Glomerular endothelial cell (primary cell): ENCODE measurements at places on chromosomes 2 and 18. TPM values are rescaled to one million over a fixed set of nuclear protein-coding genes. Genes with fewer than 3 reads are reported as not detected.

CYS1 gene
- total RNA-seq, result 0.12 and 1.1 TPM in 2 replicates

BCL2 gene
- 2.2 and 6.0 TPM in 2 replicates for total RNA-seq

DNA sequence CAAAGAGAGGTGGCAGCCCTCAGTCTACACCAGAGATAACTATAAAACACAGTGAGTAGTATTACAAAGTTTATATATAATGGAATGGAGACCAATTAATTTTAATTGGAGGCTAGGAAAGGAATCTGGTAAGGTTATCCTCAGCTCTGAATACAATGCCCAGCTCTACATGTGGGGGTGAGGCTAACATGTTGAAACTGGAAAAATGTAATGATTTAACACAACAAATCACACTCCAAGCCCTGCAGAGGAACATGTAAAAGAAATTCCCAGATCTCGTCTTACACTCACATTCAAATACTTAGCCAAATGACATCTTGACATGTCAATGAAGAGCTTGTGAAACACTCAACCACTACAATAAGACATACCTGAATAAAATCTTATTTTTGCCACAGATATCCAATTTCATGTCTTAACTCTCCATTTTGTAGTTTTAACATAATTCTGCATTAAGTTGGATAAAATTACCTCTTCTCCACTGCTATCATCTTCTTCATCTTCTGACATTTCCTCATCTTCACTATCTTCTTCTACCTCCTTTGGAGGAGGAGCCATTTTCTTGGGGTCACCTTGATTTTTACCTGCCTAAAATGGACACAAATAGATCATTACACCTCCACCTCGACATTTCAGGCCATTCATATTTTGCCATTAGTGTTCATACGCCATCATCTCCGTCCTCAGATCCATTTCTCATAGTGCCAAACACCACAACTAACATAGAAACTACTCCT is 1.4 kb downstream of the NCL start:
- no peak for DNase-seq

DYNAP gene
- not detected in 2 replicates for total RNA-seq

- DNase-seq, result no peak
Observed at GRCh38 chr2:151171186-151171585, 90.5 kb downstream of the RBM43 start.

- DNase-seq, result no peak
Observed at GRCh38 chr2:236571145-236571544, 1.5 kb downstream of the ACKR3 start.

LTBP1 gene
- 63.4 and 79.6 TPM in 2 replicates for total RNA-seq

GRCh38 chr18:57915248-57915647 is 112.1 kb upstream of the ATP8B1 start:
- no peak for DNase-seq

TXNDC2 gene
- total RNA-seq, result not detected in 2 replicates

- DNase-seq, result no peak
Observed at GRCh38 chr2:45273412-45274249, 264.4 kb upstream of the SIX2 start.

GRCh38 chr2:181370126-181370525 is 87.1 kb upstream of the ITGA4 start:
- DNase-seq, result no peak

GRCh38 chr18:8711736-8712135 is 6.4 kb downstream of the MTCL1 start:
- DNase-seq, result no peak

DNA sequence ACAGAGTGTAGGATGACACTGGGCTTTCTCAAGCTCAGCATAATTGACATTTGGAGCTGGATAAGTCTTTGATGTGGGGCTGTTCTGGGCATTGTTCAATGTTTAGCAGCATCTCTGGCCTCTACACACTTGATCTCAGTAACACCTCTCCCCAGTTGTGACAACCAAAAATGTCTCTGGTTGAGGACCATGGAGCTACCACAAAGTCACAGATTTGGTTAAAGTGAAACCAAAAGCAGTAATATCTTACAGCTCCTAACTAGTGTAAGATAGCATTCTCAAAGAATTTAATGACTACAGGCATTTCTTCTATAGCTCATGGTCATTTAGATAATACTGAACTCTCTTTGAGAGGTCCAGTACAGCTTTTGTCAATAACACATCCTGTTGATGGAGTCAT is 23.4 kb upstream of the PAX3 start:
- no peak for DNase-seq

RGPD3 gene
- 0.05 and 0.29 TPM in 2 replicates for total RNA-seq

- DNase-seq, result no peak
Observed at GRCh38 chr18:59148192-59148591, 8.5 kb downstream of the SEC11C start.

VWA3B gene
- total RNA-seq, result not detected in 2 replicates

DNA sequence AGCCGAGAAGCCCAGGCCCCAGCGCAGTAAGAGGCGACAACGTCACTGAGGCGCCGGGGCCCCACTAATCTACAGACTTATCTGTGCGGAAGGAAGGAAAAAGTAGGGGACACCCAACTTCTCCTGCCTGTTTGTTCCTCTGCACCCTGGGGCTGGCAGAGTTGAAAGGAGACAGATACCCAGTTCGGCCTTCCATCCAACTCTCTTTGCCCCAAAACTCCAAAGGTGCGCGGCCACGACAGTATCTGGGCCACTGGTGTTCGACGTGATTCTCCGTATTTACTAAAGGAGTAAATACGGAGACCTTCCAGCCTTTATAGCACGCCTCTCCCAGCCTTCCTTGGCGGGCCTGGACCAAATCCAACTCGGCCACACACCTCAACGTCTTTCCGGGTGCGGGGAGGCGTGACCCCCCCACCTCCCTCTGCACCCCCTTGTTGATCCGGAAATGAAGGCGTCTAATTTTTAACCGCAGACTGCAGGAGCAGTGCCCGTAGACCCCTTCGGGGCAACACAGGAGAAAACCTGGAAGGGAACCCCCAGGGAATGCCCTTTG is 1.6 kb downstream of the SMAD7 start:
- DNase-seq, result no peak

GBX2 gene
- 2.2 and 5.3 TPM in 2 replicates for total RNA-seq

- peak; percentile 90 for DNase-seq
Observed at GRCh38 chr18:77071711-77072292, 60.8 kb downstream of the MBP start.

DNA sequence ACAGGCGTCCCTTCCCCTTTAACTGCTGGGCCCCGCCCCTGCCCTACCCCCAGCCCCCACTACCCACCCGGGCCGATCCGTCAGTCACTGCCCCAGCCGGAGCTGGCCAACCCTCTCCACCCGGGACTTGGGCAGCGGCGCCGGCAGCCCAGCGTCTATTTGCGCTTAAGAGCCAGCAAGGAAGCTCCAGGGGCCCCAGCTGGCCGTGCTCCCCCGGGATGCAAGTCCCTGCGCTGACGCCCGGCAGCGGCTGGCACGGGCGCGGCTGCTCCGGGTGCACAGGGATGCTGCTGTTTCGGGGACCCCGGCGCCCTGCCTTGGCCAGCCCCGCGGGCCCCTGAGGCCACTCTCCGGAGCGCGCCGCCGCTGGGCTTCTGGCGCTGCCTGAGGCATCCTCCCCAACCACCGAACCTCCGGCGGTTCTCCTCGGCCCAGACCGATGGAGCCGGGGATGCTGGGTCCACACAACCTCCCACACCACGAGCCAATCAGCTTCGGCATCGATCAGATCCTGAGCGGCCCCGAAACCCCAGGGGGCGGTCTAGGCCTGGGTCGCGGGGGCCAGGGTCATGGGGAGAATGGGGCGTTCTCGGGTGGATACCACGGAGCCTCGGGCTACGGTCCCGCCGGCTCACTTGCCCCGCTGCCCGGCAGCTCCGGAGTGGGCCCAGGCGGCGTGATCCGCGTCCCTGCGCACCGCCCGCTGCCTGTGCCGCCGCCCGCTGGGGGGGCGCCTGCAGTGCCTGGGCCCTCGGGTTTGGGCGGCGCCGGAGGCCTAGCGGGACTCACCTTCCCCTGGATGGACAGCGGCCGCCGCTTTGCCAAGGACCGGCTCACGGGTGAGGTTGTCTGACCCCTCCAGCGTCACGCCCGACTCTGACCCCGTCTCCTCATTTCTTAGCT is at the start of gene TLX2:
Gene TLX2, plus strand, starts transcription at position 83 of the 903 bp plus-strand sequence. Its CDS starts 357 bp downstream, at position 440.
- no peak for DNase-seq

EMILIN2 gene
- total RNA-seq, result 9.9 and 11.3 TPM in 2 replicates

GRCh38 chr18:45730832-45731575 is 7.0 kb downstream of the SLC14A1 start:
- DNase-seq, result no peak

MLPH gene
- total RNA-seq, result 22.0 and 27.2 TPM in 2 replicates

TTC27 gene
- 12.8 and 16.2 TPM in 2 replicates for total RNA-seq

- no peak for DNase-seq
Observed at GRCh38 chr2:99600981-99601651, 111.3 kb upstream of the REV1 start.

NEB gene
- total RNA-seq, result 0.44 and 1.5 TPM in 2 replicates

RGPD4 gene
- total RNA-seq, result not detected in 2 replicates

GRCh38 chr18:2964361-2965010 is 48.5 kb downstream of the LPIN2 start:
- DNase-seq, result no peak

- DNase-seq, result no peak
Observed at GRCh38 chr2:64383016-64383591, 70.9 kb upstream of the LGALSL start.

DNA sequence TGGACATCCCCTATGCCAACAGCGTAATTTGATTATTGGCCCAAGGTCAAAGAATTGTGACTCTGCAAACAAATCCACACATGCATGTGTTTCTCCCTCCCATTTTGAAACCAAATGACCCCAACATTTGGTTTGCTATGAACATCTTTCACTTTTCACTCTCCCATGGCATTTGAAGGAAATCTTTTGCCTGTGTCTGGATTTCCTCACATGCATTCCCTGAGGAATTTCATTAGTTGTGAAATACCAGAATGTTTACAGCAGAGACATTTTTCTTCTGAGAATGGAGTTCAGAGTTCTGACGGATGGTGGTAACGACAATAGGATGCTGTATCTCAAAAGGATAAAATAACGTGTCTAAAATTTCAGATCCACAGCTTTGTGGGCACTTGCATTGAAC is 60.3 kb upstream of the LMAN1 start:
- DNase-seq, result no peak

- DNase-seq, result no peak
Observed at GRCh38 chr2:206471524-206472062, 28.3 kb downstream of the ADAM23 start.

UGT1A3 gene
- total RNA-seq, result not detected in 2 replicates

- peak; percentile 67 for DNase-seq
Observed at GRCh38 chr2:25851740-25852503, 26.4 kb downstream of the ASXL2 start.

DNA sequence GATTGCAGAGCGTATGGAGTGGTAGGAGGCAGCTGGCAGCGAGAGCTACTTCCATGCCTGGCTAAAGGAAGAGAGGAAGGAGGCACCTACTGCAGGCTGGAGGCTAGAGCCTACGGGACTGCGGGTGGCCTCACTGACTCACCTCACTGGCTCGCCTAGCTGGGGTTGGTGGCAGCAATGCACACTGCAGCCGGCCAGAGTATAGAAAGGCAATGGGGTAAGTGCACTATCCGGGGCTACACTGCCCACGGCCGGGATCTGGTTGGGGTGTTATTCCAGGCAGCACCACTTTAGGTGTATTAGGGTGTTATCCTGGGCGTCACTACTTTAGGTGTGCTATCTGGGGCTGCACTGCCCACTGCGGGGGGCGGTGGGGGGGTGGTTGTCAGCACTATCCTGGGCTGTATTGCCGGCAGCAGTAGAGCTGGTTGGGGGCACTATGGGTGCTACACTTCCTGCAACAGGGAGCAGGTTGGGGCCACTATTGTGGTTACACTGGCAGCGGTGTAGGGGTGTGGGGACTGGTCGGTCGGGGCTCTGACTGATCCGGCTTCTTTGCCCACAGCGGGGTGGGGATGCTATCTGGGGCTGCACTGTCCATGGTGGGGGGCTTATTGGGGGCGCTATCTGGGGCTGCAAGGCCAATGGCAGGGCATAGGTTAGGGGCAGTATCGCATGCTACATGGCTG is 33.3 kb upstream of the ANKRD62 start:
- no peak for DNase-seq

SLC16A14 gene
- 1.1 and 3.1 TPM in 2 replicates for total RNA-seq

- DNase-seq, result no peak
Observed at GRCh38 chr2:26884486-26884885, 36.6 kb downstream of the DPYSL5 start.

SLC5A7 gene
- total RNA-seq, result not detected in 2 replicates

- no peak for DNase-seq
Observed at GRCh38 chr2:11387843-11388242, 43.4 kb upstream of the ROCK2 start.

DNA sequence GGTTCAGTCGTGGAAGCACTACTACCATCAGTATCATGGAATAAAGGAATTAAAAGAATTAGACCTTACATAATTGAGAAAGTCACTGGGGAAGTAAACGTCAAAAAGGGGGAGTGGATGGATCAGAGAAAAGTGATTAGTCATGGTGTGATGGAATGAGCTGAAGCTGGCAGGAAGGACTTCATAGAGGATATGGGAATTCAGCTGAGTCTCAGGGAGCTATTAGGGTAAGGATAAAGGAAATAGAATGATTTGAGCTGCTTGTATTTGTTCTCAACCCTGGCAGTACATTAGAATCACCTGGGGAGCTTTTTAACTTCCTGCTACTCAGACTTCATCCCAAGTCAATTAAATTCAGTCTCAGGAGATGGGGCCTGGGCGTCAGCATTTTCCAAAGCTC is 53.4 kb upstream of the SETBP1 start:
- DNase-seq, result no peak

DNA sequence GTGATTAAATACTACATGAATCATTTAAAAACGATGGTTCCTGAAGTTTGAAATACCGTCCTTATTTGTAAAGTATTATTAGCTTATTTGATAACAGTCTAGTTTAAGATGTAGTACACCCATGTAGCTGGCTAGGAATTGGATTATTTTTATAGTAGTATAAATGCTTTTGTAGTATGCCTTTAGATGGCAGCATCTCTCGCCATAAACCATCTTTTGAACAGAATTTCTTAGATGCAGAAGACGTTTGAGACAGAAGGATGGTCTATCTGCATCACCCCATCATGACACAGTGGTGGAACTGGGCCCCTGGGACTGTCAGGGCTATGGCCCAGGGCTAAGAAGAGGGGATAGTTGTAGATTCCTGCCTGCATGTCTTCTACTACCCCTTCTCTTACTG is 152.7 kb downstream of the WDSUB1 start:
- no peak for DNase-seq

DNA sequence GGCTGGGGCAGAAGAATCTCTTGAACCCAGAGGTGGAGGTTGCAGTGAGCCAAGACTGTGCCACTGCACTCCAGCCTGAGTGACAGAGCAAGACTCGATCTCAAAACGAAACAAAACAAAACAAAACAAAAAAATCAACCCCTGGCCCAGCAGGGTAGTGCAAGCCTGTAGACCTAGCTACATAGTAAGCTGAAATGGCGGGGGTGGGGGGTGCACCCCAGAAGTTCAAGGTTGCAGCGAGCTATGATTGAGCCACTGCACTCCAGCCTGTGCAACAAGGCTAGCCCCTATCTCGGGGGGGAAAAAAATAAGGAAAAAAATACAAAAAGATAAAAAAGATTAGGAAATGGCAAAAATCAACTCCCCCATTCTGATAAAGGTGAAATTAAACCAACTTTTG is 6.4 kb downstream of the ATL2 start:
- no peak for DNase-seq

ZNF396 gene
- 0.23 and 0.53 TPM in 2 replicates for total RNA-seq

KCNJ3 gene
- not detected in 2 replicates for total RNA-seq

CASP8 gene
- total RNA-seq, result 11.6 and 16.9 TPM in 2 replicates
